ENCODE measurements at places on chromosomes 6 and 20. TPM values are rescaled to one million over a fixed set of nuclear protein-coding genes. Genes with fewer than 3 reads are reported as not detected.

Gene MARCKS
- 49.3 TPM for total RNA-seq

Gene BANF2
- not detected for total RNA-seq

Gene RAMACL
- 1.1 TPM for total RNA-seq

Gene ERVFRD-1
- not detected for total RNA-seq

Gene VIP
- total RNA-seq: not detected

Gene TRIM40
- total RNA-seq: not detected

Gene RBBP8NL
- 2.0 TPM for total RNA-seq

Gene OPN5
- total RNA-seq: not detected

Data from suprapubic skin (tissue), 4 donors.